GF-D8 (cell line): ENCODE measurements at places on chromosomes 2 and 18.

DNA sequence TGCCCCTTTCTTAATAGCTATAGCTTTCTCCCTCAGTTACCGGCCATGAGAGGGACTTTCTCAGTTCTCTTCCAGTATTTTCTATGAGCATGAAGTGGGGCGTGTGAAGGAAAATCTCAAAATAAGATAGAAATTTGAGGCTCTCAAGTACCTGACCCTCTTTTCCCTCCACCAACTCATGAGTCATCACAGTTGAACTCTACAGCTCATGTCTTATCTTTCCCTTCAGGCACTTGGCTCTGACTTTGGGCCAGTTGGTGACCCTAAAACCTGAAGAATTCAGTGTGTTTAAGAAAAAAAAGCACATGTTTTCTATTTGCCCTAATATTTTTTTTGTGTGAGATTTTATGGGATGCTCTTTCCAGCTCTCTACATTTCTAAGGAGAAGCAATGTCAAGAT is 896.7 kb upstream of the ZEB2 start:
- DNase-seq, result no peak

DNA sequence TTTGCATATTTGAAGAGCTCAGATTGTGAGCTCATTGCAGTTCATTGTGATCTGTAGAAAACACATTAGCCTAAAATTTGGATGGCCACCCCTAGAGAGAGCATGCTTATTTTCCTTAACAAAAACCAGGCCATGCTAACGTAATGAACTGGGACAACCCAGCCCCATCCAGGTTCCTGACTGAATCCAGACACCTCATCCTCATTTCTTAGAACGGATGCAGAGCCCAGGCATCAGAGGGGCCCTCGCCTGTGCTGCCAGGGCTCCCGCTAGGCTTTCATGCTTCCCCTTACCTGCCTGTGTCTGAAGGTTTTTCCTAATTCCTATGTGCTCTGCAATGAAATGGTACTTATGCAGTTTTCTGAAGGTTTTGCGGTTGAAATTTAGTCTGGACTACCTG is 171.1 kb downstream of the CCDC102B start:
- DNase-seq, result no peak

DNA sequence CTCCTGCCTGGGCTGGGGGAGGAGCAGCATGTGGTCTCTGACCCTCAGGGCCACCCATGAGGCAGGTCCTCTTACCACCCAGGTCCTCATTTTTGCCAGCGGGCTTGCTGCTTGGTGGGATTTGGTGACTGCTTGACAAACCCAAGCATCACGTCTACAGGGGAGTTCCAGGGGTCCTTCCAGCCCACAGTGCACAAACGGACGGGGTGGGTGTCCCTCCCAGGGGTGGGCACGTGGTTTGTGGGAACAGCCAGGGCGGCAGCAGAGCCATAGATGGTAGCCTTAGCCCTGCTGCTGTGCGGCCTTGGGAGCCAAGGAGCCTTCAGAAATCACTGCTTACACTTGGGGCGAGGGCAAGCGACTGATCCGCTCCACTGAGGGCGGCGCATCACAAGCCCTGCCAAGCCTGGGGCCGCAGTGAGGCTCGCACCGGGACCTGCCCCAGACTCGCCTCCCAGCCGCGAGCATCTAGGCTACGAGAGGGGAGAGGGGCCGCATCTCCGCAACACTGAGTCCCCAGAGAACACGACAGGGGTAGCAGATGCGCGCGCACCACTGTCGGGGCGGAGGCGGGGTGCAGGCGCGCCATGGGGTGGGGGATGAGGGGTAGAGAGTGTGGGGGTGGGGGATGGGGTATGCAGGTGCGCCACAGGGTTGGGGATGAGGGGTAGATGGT is 36.9 kb downstream of the SNED1 start:
- no peak for DNase-seq

DNA sequence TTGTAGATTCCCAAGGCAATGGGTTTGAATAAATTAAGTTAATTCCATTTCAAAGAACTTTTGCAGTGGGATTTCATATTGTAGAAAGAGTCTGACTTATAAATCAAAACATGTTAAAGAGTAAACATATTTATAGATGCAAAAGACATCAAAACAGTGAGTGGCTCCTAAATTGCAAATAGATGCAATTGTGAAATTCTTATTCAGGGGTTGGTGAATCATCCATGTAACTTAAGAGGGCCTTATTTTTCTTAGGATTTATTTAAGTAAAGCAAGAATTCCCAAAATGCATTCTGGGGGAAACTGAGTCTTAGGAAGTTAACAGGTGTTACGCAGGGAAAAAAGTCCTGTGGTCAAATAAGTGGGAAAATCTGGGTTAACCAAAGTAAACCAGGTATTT is 11.3 kb downstream of the TANC1 start:
- DNase-seq, result no peak

DNA sequence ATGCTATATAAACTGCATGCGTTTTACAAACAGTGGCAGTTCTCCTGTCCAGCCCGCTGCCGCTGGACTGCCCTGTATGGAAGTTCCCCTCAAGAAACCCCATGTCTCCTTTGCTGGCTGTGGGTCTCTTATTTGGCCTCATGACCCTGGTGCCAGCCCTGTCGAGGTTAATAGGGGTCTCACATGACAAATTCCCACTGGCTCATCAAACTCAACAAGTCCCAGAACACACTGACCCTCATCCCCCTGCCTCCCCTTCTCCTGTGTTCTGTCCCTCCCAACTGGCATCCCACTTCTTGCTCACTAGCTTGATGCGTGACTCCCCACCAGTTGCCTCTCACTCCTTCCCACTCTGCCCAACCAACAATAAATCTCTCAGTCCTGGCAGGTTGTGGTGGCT is 137.6 kb upstream of the HS6ST1 start:
- no peak for DNase-seq

GRCh38 chr18:11284811-11285210 is 135.4 kb upstream of the PIEZO2 start:
- no peak for DNase-seq

- DNase-seq, result no peak
These were observed 60.0 kb downstream of the ZEB2 start for GRCh38 chr2:144459937-144460336.

GRCh38 chr2:122692400-122693083 is 937.1 kb downstream of the TSN start:
- DNase-seq, result no peak

DNA sequence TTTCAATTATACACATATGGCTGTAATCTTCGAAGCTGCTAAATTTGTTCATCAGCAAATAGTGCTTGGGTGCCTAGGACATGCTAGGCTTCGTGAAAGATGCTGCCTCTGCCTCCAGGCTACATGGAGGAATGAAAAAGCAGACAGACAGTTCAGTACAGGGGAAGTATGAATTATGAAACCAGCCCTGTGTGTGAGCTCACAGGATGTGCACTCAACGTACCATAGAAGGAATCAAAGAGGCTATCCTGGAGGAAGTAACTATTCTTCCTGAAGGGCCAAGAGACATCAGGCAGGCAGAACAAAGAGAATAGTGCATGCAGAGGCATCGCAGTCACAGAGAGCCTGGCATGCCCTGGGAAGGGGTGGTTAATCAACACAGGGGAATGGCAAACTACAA is 61.4 kb downstream of the DYM start:
- peak; percentile 85 for DNase-seq

DNA sequence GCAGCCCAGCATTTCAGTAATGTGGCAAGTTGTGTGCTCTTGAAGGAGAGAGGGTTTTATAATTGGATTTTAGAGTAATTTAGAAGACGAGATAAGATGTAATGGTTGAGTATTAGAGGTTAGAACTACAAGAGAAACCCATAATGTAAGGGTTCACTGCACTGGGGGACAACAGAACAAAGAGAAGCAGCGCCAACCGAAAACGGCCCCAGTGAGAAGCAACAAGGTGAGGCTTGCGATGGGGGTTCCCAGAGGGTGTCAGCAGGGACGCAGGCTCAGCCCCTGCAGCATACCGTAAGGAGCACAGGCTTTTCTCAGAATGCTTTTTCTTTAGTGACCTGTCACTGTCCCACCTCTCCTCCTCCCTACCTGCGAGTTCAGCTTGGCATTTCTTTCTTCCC is 183.9 kb upstream of the ETAA1 start:
- DNase-seq, result no peak

DNA sequence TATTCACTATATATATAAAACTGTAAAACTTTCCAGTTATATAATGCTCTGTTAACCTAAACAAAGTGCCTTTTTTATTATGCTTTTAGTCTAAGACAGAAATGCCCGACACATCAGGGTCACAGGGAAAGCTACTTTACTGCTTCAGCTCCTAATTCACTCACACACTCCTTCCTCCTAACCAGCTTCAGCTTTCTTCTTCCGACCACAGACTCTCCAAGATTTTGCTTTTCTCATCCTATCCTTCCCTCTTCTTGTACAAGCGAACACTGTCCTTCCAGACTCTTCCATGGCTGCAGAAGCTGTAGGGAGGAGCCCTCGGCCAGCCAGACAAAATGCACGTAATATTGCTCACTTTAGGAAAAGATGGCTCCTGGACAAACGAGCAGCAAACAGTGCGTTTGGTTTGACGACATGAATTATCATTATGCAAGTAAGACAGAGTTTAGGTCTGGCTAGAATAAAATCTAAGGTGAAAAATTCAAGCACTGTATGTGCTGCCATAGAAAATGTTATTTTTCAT is 47.5 kb upstream of the HNRNPA3 start:
- DNase-seq, result no peak

GRCh38 chr2:73899801-73900336 is 7.1 kb downstream of the ACTG2 start:
- DNase-seq, result no peak

DNA sequence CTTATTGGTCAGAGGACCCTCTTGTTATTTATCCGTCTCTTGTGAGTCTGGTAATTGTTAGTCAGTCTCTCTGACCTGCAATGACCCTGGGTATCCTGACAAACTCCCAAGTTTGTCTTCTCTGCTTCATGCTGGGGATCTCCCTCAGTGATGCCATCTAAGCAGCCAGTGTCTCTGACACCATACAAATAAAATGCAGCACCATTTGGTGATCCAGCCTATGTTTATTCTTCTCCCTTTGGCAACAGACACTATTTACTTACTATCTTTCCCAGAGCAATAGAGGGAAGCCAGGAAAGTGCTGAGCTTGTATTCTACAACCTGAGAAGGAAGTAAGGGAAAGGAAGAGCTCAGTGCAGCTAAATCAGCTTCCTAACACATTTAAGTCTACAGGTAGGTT is 15.9 kb downstream of the SERPINE2 start:
- DNase-seq, result no peak

GRCh38 chr2:225025917-225026571 is 16.2 kb downstream of the DOCK10 start:
- DNase-seq, result peak; percentile 12

DNA sequence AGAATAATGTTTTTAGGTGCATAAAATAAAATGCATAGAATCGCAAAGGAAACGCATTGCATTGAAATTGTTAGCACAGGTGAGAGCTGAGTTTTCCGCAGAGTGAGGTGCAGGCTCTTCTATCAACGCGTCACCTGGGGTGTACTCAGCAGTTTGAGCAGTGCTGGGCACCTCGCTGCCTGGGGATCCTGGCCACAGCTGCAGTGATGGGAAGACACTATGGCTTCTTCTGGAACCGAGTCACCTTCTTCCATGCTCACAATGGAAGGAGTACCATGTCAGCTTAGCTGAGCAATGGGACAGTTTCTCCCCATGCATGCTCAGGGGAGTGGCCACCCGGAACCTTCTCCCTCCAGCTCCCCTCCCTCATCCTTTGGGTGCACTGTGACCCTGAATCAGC is 95.4 kb upstream of the OTOS start:
- no peak for DNase-seq

GRCh38 chr2:37906131-37906530 is 19.0 kb upstream of the RMDN2 start:
- DNase-seq, result no peak

- DNase-seq, result no peak
These were observed 30.9 kb downstream of the CD28 start for GRCh38 chr2:203737360-203737759.

GRCh38 chr2:24576617-24577016 is 85.6 kb downstream of the NCOA1 start:
- DNase-seq, result no peak

DNA sequence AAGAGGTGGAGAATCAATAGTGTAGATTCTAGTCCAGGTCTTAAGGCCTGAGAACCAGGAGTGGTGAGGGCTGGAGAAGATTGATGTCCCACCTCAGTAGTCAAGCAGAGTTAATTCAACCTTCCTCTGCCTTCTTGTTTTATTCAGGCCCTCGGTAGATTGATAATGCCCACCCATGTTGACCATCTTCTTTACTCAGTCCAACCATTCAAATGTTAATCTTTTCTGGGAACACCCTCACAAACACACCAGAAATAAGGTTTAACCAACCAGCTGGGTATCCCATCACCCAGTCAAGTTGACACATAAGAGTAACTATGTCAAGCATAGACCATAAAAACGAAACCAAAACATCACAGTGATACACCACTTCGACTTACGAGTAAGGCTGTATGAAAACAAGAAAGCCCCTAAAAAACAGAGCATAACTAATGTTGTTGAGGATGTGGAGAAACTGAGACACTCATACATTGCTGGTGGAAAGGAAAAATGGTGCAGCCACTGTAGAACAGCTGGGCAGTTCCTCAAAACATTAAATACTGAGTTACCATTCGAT is 57.5 kb downstream of the SLC35F5 start:
- no peak for DNase-seq

GRCh38 chr2:28045676-28046351 is 155.3 kb downstream of the BABAM2 start:
- DNase-seq, result no peak

- no peak for DNase-seq
These were observed 100.9 kb downstream of the SPRED2 start for GRCh38 chr2:65331336-65332025.

DNA sequence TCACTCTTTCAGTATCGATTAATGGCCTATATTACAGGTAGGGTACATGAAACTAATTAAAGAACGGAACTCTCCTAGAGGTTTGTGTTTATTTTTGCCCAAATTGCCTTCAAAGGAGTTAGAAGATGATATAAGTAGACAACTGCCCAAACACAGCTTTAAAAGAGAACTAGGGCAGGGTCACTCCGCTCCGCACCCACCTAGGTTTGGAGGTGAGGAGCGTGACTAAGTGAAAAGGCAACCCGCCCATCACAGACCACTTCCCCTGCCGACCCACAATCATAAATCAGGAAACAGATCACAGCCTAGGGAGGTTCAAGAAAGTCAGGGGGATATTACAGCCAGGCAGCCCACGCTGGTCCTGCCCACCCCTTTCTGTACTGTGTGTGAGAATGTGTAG is 166.7 kb downstream of the C1D start:
- DNase-seq, result no peak

DNA sequence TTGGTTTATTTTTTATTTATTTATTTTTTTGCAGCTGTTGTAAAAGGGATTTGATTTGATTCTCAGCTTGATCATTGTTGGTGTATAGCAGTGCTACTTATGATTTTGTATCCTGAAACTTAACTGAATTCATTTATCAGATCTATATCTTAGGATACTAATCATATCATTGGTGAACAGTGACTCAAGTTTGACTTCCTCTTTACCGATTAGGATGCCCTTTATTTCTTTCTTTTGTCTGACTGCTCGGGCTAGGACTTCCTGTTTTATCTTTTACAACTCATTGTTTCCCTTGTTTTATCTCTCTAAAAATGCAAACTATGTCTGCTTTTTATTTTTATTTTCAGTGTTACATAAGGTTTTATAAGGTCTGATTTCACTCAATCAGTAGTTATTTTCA is 23.6 kb downstream of the SP100 start:
- peak; percentile 54 for DNase-seq

GRCh38 chr18:50128506-50129271 is 66.3 kb downstream of the MYO5B start:
- no peak for DNase-seq

GRCh38 chr2:56314371-56314770 is 130.6 kb downstream of the CCDC85A start:
- no peak for DNase-seq

- DNase-seq, result no peak
These were observed 5.5 kb downstream of the RTKN start for GRCh38 chr2:74436111-74436805.

- no peak for DNase-seq
These were observed 284.1 kb downstream of the PHLPP1 start for GRCh38 chr18:62999392-62999791.
